ENCODE measurements at places on chromosomes 5 and 9.

DNA sequence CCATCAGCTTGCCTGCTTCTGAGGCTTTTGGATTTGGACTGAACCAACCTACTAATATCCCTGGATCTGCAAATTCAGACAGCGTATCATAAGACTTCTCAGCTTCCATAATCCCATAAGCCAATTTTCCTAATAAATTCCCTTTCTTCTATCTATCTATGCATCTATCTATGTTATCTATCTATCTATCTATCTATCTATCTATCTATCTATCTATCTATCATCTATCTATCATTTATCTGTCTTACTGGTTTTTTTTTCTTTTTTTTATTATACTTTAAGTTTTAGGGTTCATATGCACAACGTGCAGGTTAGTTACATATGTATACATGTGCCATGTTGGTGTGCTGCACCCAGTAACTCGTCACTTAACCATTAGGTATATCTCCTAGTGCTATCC lies 2045.4 kb upstream of the CDH6 start:
- no peaks in the 10 kb centered on the region for H3K4me1 ChIP-seq
- no peak overlapping the region for H3K4me3 ChIP-seq
- no peak for DNase-seq
- no peaks in the 10 kb centered on the region for H3K36me3 ChIP-seq

- no peak for DNase-seq
- H3K4me1 ChIP-seq = no peaks in the 10 kb centered on the region
- H3K4me3 ChIP-seq = no peak overlapping the region
- H3K27ac ChIP-seq = no peak overlapping the region
- H3K27me3 ChIP-seq = no peaks in the 10 kb centered on the region
Measured at GRCh38 chr5:104247260-104247659, 684.7 kb upstream of the NUDT12 start.

DNA sequence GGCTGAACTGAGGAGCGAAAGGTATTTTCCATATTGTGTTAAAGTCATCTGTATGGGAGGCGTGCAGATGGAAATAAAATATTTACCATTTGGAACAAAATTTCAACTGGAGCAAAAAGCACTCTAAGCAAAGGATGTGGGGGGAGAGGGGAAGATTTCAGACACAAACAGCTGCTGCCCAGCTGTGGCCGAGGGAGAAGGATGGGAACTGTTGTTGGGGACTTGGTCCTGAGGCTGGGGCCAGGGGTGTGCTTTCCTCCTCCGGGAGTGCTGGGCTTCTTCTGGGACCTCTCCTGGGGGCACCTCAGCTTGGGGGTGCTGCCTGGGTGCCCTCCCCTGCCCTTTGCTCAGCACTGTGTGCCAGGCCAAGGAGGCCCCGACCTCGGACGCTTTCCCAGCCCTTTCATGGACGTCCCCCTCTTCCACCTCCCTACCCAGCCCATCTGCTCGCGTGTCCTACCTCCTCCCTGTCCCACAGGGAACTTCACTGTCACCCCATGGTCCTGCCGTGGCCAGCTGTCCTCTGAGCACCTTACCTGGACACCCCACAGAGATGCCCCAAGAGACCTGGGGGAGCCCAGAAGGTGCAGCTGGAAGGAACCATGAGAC lies 101.9 kb upstream of the COL5A1 start:
- no peaks in the 10 kb centered on the region for H3K36me3 ChIP-seq
- DNase-seq = no peak
- H3K27me3 ChIP-seq = peaks cover 10% of the 10 kb centered on the region
- H3K27ac ChIP-seq = no peak overlapping the region
- H3K4me1 ChIP-seq = no peaks in the 10 kb centered on the region
- no peak overlapping the region for H3K4me3 ChIP-seq

GRCh38 chr9:27671636-27672035 lies 98.4 kb upstream of the C9orf72 start:
- no peak for DNase-seq
- no peak overlapping the region for H3K27ac ChIP-seq
- H3K36me3 ChIP-seq = no peaks in the 10 kb centered on the region
- no peaks in the 10 kb centered on the region for H3K4me1 ChIP-seq
- no peak overlapping the region for H3K4me3 ChIP-seq

DNA sequence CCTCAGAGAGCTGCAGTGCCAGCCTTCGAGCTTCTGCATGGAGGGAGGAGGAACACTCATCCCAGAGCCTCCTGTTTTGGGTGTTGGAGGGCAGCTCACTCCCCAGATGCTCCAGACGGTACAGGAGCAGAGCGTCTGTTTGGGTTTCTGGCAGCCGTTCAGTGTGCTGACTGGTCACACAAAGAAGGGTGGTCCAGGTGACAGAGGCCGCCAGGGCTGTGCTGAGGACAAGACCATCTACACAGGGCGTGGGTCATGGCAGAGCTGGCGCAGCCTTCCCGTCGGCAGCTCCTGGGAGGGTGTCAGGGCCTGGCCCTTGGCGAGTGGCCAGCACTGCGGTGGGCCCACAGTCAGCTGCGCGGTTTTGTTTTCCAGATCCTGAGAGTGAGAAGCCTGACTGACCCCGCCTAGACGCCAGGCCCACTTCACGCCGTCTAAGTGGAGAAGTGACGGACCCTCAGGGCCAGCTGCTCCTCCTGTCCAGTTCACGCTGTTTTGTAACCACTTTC lies 131.4 kb upstream of the FAM120A start:
- peaks cover 3% of the 10 kb centered on the region for H3K36me3 ChIP-seq
- H3K27ac ChIP-seq = no peak overlapping the region
- H3K27me3 ChIP-seq = no peaks in the 10 kb centered on the region
